ENCODE measurements at places on chromosomes 7 and 10. TPM values are rescaled to one million over a fixed set of nuclear protein-coding genes. Genes with fewer than 3 reads are reported as not detected.
A peak's percentile ranks its signal among the peaks of the same experiment; 100 is the strongest.

GRCh38 chr10:20598590-20598989, 298.5 kb downstream of the NEBL start:
- DNase-seq = peak; percentile 87

- no peak for DNase-seq
Observed at GRCh38 chr10:17684537-17684936, 40.6 kb downstream of the STAM start.

- no peak for DNase-seq
Observed at GRCh38 chr10:124544711-124545110, 83.1 kb downstream of the LHPP start.

DNA sequence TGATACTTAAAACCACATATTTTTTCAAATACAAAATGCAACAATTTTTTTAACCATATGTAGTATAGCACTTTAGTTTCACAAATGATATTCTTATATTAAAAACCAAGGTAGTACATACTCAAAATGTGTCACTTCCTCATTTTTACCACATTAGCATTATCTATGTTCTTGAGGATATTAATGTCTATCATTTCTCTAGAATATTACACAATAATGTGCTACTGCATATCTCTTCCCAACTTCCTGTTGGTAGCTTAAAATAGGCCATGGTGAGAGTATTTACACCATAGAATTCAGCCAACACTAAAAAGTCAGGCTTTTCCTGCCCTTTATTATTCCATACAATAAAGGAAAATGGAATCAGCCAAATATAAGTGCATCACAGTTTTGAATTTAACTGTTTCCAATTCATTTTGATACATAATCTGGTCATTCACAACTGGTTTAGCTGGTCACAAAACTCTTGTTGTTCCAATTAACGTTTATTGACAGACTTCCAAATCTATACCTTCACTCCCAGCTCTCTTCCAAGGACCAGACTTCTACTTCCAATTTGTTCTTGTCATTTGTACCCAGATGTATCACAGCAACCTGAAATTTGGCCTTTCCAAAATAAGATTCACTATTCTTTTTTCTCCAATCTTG, 20.0 kb upstream of the LRRC17 start:
- DNase-seq = no peak

DNA sequence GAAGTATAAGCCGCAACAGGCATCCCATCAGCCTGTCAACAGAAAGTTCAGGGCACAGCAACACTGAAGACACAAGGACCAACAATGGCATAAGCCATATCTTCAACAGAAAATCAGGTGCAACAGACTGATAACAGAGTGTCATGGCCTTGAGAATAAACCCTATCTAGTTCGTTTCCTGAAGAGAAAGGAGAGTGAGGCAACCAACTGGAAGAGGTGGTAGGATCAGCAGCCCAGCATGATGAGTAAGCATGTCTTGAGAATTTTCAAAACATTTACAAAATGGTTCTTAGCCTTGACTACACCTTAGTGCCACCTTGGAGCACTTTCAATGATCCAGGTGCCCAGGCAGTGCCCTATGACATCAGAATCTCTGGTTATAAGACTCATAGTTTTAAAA, 290.2 kb upstream of the SEMA3C start:
- peak; percentile 6 for DNase-seq

DNA sequence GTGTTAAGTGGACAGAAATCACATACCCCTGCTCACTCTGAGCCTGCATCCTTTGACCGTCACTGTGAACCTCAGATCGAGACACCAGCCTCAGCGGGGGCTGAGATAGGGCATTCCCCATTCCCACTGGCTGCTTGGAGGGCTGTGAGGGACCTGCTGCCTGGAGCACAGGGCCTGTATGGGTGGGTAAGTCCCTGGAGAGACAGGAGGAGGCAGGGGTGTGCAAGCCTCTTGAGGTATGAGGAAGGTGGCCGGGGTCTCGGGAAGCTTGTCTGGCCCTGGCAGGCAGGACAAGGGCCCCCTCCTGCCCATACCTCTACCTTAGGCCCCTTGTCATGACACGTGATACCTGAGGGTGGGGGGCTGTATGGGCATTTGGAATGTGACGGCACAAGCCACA, 187.4 kb downstream of the MGMT start:
- no peak for DNase-seq

DNA sequence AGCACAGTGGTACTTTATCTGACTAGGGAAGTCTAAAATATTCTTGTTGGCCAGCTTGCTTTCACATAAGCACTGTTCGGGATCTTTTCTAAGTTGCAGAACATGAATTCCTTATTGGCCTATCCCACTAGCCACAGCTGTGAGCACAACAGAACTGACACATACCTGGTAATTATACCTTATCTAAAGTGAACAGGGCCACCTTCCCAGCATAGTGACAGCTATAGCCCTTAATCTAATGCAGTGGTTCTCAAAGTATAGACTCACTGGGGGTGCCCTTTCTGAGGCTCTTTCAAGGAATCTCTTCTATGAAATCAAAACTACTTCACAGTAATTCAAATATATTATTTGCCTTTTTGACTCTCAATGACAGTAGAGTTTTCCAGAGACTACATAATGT, 184.7 kb upstream of the KAT6B start:
- DNase-seq = no peak

GRCh38 chr7:88395715-88396114, 89.0 kb upstream of the STEAP4 start:
- no peak for DNase-seq

Gene CACUL1
- 32.8 TPM for total RNA-seq

Gene PTER
- 34.7 TPM for total RNA-seq

Gene HK1
- 69.6 TPM for total RNA-seq

Gene MOSPD3
- total RNA-seq = 12.9 TPM

Gene OR2A7
- 5.6 TPM for total RNA-seq

Gene NODAL
- not detected for total RNA-seq

Gene ZNF485
- 5.2 TPM for total RNA-seq

Measured in renal cortical epithelial cell (primary cell).